ENCODE measurements at places on chromosomes 5 and 9.
A peak's percentile ranks its signal among the peaks of the same experiment; 100 is the strongest.

GRCh38 chr5:54313311-54314270, 3.2 kb upstream of the ARL15 start:
- no peak for DNase-seq

GRCh38 chr5:157541447-157542118, 34.0 kb downstream of the ADAM19 start:
- no peak for DNase-seq

DNA sequence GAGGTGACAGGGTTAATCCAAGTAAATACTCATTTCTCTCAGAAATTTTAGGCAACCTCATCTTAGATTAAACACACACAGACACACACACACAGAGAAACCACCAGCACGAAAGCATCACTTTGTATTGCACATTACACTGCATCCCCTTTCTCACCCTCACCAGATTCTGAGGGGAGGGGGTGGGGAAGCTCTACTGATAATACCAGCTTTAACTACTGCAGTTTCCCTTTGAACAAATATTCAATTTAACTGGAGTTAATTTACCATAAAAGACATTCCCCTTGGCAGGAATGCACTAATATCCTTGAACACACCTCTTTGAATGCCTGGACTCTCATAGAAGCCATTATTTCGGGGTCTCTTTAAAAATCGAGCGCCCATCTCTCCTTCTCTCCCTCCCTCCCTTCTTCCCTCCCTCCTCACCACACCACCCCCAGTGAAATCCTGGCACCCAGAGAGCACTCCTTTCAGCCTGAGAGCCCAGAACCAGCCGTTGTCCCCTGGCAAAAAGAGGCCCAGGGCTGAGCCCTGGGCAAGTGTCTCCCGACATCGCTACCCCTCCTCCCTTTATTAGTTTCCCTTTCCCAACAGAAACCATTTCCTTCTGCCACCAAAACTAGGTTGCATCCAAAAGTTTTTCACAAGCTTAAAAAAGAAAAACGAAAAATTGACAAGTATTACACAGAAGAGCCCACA, 2.8 kb upstream of the NFIB start:
- no peak for DNase-seq

GRCh38 chr5:58450811-58451629, 8.9 kb downstream of the PLK2 start:
- DNase-seq: no peak

DNA sequence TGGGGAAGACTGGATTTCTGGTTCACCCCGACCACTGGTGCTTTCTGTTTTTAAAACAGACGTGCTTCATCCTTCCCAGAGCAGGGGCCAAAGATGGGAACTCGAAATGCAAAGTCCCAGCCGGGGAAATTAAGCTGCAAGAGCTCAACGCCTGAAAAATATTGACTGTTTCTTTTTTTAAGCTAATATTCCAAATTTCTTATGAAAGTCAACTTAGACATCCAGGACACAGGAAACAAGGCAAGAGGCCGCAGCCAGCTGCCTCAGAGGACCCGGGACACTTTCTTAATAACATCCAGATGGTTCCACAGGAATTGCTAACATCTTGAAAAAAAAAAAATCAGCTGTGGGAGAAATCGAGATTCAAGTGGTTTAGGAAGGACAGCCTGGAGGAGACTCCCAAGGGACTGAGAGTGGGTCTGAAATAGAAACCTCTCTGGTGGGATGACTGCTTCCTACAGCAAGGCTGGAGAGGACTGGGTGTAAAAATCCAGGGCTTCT, 144.9 kb downstream of the FGF1 start:
- no peak for DNase-seq

GRCh38 chr5:61357745-61358144, 25.7 kb downstream of the ZSWIM6 start:
- no peak for DNase-seq

DNA sequence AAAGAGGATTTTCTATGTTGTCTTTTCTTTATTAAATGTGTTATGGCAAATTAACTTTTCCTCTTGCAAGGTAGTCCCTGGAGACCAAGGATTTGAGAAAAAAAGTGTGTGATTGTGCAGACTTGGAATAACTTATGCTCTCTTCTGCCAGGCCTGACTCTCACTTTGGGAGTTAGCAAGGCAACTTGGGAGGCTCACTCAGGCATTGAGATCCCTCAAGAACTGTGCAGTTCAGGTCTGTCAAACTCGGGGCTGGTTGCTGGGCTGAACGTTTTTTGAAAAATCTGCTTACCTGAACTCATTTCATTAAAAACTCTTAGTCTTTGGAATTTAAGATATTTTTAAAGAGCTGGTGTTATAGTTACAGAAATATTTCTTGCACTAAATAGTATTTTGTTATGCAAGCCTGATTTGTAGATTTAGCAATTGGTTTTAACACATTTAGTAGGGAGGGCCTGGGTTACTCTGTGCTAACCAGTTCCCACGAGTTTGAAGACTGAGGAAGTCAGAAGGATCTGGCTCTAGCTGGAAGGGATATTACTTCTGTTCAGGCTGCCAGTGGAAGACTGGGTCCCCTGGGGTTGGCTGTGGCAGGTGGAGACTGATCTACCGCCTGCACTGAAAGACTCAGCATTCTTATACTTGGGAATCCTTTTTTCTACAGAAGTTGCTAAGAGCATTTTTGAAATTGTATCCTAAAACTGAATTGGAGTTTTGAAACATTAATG, 150.4 kb upstream of the PCSK5 start:
- DNase-seq: no peak

DNA sequence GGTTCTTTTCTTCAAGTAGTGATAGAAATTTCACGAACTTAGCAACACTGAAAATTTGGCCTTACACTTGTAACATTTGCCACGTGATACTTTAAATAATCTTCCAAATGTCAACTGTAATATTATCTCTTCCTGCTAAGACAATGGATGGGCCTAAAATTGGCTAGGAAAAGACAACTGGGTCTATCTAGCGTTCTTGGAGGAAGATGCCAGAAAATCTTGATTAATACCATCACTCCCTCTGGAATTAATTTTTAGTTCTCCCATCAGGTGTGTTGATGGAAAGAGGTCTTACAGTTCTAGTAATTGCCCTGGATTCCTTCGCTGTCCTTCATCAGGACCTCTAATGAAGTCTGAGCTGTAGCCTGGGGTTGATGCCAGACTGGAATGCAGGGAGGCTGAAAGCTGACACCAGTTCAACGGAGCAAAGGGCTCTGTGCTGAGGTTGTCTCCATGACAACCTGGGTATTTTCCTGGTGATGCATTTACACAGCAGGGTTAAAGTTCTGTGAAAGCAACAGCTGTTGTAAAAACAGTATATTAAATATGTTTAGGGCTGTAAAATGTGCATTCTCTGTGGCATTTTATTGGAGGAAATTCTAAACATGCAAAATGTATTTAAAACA, 92.3 kb downstream of the GAS1 start:
- DNase-seq: peak; percentile 53

DNA sequence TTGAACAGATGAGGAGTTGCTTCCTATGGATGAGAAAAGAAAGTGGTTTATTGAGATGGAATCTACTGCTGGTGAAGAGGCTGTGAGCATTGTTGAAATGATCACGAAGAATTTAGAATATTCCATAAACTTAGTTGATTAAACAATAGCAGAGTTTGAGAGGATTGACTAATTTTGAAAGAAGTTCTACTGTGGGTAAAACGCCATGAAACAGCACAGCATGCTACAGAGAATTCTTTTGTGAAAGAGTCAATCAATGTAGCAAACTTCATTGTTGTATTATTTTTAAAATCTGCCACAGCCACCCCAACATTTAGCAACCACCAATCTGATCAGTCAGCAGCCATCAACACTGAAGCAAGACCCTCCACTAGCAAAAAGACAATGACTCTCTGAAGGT, 309.1 kb downstream of the SPOCK1 start:
- no peak for DNase-seq

DNA sequence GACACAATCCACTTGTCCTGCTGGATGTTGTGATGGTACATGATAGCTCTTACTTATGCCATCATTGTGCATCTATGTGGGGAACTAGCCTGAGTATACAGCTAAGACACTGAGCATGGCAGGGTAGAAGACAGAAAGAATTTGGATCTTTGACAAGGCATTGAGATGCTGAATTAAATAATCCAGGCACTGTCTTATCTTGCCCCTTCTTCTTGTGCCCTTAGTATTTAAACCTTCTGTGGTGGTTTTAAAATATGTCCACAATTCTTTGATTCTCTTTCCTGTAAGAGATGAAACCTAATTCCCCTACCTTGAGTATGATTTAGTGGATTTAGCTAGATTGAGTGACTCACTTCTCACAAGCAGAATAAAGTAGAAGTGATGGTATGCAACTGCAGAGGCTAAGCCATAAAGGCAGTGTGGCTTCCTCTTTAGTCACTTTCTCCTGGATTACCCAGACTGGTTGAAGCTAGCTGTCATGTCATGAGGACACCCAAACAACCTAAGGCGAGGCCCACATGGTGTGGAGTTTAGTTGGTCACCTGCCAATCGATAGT, 174.0 kb upstream of the NREP start:
- no peak for DNase-seq

GRCh38 chr5:65834306-65834705, 92.1 kb upstream of the ERBIN start:
- no peak for DNase-seq

DNA sequence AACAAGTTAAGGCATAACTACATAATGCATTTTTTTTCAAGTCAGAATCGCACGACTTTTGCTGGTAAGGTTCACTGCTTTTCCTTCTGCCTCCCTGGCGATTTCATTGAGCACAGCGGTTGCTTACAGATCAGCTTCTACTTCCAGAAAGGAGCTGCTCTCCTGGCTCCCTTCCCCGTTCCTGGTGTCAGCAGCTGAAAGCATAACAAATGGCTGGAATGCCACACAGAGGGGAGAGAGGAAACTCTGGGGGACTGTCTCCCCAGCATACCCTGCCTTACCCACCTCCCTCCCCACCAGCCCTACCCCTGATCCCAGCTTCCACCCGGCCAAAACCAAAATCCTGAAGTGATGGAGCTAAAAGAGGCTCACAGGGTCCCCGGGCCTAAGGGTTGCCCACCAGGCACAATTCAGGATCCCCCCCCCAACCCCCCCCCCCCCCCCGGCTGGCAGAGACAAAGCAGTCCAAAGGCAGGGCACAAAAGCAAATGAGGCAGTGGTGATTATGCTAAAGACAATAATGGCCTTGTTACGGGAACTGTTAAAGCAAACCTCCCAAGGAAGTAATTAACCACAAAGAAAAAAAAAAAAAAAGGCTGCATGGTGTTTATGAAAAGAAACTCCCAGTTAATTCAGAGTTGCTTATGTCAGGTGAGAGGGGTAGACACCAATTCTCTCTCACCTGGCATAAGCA, 126.1 kb upstream of the WWC1 start:
- DNase-seq: peak; percentile 20

DNA sequence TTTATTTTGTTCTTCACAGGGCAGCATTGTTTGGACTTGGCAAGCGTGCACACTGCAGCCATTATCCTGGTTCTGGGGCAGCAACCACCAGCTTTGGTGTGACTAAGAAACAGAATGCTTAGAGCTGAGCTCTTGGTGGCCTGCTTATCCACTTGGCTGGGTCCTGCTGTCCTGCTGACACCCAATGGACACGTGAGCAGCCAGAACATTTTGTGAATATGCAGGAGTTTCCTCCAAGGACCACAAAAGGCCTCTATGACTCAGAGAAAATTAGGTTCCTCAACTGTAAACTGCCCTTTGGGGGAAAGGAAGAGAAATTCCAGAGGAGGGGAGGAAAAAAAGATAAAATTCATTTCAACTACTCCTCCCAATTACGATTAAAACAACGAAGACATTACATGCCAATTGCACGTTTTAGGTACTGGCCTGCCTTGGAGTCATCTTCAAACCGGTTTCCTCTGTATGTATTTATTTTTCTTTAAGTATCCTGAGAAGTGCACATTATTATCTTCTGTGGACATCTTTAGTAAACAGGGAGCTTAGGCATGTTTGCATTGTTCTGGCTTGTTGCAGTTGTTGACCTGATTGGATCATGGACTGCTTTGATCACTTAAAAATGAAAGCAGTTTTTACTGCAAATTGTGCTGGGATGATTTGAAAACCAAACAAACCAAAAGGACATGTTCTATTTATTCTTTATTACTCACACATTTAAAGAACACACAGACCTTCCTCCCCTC, 82.3 kb upstream of the TLE4 start:
- no peak for DNase-seq

- DNase-seq: no peak
Measured at GRCh38 chr9:123048748-123049147, 15.3 kb downstream of the GPR21 start.

DNA sequence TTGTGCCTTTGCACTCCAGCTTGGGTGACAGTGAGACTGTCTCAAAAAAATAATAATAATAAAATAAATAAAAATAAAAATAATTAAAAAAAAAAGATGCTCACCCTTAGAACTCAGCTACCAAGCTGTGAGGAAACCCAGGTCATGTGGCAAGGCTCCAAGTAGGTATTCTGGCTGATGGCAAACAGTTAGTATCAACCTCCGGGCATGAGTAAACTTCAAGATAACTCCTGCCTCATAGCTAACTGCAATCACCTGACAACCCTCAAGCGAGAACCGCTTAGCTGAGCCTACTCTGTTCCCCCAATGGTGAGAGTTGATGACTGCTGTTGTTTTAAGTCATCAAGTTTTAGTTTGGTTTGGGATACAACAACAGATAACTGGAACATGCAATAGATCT, 6.1 kb upstream of the SLC44A1 start:
- no peak for DNase-seq

GRCh38 chr9:114757984-114758383, 47.9 kb downstream of the TNFSF15 start:
- no peak for DNase-seq

- no peak for DNase-seq
Measured at GRCh38 chr5:154791535-154791934, 36.4 kb downstream of the LARP1 start.
